Activated CD8-positive, alpha-beta memory T cell treated with anti-CD3 and anti-CD28 coated beads for 48 hours (primary cell): ENCODE measurements at places on chromosomes 1 and 21.

DNA sequence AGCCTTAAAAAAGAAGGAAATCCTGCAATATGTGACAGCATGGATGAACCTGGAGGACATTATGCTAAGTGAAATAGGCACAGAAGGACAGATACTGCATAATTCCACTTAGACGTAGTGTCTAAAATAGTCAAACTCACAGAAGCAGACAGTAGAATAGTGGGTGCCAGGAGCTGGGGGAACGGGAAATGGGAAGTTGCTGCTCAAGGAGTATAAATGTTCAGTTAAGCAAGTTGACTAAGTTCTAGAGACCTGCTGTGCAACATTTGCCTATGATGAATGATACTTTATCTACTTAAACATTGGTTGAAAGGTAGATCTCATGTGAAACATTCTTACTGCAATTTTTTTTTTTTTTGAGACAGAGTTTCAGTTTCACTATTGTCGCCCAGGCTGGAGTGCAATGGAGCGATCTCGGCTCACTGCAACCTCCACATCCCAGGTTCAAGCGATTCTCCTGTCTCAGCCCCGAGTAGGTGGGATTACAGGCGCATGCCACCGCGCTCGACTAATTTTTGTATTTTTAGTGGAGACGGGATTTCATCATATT, 197.8 kb downstream of the HIVEP3 start:
- DNase-seq: no peak

- DNase-seq: no peak
Observed at GRCh38 chr1:114077188-114077587, 76.5 kb downstream of the SYT6 start.

- DNase-seq: no peak
Observed at GRCh38 chr1:199616947-199617346, 410.6 kb upstream of the NR5A2 start.

GRCh38 chr1:118963456-118964430, 24.4 kb downstream of the TBX15 start:
- DNase-seq: no peak

DNA sequence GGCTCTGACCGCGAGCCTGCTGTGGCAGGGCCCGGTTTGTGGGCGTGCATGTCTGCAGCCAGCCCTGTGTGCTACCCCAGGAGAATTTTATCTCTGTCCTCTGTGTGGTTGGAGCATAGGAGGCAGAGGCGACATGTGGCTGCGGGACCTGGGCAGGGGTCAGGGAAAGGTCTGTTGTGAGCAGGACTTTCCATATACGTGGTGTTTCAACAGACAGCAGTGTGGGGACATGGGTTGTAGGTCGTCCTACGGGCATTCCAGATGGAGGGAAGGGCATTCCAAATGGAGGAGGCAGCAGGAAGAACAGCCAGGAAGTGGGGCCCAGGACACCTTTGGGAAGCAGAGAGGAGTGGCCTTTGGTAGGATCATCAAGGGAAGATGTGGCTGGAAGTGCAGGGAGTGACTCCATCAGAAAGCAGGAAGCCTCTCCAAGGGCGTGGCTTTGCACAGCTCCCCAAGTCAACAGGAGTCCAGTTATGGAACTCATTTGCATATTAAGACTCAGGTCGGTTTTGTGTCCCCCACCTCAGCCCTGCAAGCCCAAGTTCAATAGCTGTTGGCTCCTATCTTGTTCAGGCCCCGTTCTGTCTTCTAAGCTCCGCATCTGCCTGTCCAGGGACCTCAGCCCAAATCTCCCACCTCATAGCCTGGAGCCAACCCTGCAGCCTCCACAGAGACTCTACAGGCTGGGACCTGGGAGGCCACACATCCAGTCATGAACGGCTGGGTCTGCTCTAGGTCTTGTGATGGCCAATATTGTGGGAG, 309.1 kb downstream of the MATN1 start:
- DNase-seq: no peak

DNA sequence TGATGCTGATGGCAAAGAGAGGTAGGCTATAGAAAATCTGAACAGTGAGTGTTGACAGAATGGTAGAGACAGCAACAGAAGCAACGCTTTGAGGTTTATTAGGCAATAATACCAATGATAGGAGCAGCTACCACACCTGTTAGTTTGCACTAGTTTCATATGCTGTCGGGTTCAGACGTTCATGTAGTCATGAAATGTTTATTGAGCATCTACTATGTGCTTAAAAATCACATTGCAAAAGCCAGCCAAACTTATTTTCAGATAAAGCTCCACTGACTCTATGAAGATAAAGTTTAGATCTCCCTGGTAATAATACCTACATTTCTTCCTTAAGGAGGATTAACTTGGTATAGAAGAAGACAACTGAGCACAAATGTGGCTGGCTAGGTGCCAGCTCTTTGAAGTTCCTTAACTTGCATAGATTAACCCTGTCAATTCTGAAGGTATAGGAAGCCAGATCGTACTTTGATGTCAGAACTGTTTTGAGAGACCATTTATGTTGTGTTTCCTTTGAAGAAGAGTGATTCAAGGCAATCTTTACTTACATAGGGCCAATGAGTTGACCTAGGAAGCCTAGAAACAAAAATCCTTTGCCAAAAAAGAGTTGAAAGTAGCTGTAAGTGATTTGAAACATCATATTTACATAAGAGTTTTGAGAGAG, 71.5 kb downstream of the DISP1 start:
- no peak for DNase-seq

- no peak for DNase-seq
Observed at GRCh38 chr1:113388621-113389358, 1.5 kb upstream of the MAGI3 start.

DNA sequence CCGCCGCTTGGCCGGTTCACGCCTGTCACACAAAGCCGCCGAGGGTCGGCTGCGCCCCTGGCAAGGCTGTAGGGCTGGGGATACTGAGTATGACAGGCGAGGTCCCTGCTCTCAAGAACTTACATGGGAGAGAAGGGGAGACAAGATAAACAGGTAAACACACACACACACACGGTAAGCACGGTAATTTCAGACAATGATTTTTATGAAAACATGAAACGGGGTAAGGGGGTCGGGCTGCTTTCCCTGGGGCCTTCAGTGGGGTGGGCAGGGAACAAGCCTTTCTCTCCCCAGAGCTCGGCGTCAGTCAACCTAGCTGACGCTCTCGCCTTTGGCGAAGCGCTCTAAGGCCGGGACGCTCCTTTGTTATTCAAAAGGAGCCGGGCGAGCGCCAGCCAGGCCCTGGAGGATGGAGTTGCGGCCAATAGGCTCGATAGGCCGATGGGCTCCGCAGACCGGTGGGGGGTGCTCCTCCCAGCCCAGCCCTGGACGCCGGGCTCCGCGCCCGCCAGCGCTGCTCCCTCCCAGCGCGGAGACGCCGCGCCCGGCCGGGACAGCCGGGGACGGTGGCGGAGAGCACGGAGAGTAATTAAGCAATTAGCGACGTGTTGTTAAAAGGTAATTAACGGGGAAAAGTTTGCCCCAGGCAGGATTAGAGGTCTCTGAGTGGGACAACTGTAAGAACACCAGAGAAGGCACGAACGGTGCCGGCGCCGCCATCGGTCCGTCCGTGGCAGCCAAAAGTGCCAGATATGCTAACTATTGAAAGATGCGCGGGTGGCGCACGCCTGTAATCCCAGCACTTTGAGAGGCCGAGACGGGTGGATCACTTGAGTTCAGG, 950 bp upstream of the INKA2 start:
- no peak for DNase-seq

GRCh38 chr1:165854101-165854845, 26.9 kb downstream of the UCK2 start:
- DNase-seq: no peak

DNA sequence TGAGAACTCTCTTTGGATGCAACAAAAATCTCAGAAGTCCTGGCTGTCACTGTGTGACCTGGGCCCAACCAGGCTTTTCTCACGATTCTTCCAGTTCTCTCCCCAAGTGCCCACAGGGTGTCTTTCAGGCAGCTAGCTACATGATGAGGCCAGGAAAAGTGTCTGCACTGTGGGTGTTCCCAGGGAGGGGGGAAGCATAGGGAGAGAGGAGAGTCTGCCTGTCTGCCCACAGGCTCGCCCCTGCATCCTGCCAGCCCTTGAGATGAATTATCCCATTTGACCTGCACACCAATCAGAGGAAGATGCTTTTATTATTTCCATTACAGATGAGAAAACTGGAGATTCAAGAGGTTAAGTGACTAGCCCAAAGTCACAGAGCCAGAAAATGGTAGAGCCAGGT, 27.8 kb downstream of the FOXO6 start:
- DNase-seq: no peak

DNA sequence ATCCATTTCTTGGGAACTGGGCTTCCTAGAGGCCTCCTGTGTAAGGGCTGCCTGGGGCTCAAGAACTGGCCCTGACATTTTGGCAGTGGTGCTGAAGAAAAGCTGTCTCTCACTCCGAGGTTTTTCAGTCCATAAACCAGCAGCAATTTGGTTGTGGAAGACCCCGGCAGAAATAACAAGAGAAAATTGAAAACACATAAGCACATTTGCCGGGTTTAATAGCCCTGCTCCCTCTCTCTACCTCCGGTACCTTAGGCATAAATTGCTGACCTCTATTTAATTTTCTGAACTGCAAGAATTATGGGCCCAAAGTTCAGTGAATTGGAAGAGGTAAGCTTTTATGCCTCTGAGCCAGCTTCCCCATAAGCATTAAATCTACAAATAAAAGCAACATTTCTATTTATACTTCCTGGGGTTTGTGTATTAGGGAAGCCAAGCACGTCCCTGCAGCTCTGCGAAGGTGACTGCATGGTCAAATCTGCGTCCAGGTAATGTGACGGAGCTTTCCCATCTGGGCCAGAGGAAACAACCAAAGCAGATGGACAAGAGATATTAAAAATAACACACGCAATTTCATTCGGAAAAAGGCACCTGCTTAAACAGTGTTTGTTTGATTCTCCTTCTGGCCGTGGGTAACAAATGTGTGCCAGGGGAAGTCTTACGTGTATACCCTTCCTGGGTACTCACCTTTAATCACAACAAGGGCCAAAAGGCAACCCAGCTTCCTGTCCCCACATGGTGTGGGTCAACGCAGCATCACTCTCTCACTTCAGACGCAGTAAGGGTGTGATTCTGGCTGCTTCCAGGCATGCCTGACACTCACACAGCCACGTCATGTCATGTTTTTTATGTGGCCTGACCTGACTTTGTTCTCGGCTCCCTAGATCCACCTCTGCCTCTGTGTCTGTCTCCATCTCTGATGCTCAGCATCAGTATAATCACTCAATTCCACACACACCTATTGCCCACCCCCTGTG, 69.2 kb downstream of the PAPPA2 start:
- no peak for DNase-seq

GRCh38 chr1:159261311-159261710, 40.8 kb upstream of the FCER1A start:
- DNase-seq: no peak

GRCh38 chr1:1420654-1421141, 378 bp downstream of the ANKRD65 start:
- DNase-seq: no peak
